ENCODE measurements at places on chromosomes 4 and X.

- H3K4me3 ChIP-seq, result no peak overlapping the region
- peaks cover 36% of the 10 kb centered on the region for H3K4me1 ChIP-seq
Observed at GRCh38 chrX:9611436-9612145, 146.7 kb downstream of the TBL1X start.

GRCh38 chr4:82213485-82214417 is 160.0 kb downstream of the HNRNPD start:
- no peaks in the 10 kb centered on the region for H3K36me3 ChIP-seq
- peaks cover 10% of the 10 kb centered on the region for H3K27me3 ChIP-seq
- H3K4me3 ChIP-seq, result no peak overlapping the region
- DNase-seq, result no peak

DNA sequence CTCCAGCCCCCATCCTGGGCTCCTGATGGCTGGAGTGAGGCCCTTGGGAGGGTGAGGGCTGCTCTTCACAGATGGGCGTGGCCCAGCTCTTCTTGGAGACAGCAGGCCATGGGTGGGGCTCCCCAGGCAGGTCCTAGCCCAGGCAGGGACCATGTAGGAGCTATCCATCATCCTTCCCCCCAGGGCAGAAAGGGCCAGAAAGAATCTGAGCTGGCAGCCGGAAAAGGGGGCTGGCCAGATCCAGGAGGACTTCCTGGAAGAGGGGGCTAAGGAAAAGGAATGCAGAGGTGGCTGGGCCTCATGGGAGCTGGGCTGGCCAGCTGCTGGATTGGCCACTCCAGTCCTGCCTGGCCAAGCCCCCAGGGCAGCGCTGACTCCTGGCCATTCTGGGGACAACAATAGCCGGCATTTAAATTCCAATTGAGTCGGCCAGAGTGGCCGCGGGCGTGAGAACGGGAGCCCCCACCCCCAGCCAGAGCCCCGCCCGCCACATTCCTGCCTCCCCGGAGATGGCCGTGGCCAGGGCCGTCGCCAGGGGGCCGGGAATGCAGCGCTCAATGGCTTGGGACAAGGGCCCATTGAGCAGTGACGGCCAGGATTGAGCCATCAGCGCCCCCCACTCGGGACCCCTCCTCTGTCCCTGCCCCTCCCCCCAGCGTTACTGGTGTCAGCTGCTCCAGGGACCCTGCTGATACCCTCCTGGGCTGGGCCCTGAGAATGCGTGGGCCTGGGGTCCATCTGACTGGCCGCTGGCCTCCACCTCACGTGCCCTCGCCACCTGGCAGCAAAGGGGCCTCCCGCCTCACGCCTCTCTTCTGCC is 15.1 kb upstream of the FGFR3 start:
- H3K4me3 ChIP-seq, result no peak overlapping the region
- peak; percentile 81 for DNase-seq
- no peak overlapping the region for H3K27ac ChIP-seq
- H3K36me3 ChIP-seq, result no peaks in the 10 kb centered on the region
- peaks cover 2% of the 10 kb centered on the region for H3K27me3 ChIP-seq

DNA sequence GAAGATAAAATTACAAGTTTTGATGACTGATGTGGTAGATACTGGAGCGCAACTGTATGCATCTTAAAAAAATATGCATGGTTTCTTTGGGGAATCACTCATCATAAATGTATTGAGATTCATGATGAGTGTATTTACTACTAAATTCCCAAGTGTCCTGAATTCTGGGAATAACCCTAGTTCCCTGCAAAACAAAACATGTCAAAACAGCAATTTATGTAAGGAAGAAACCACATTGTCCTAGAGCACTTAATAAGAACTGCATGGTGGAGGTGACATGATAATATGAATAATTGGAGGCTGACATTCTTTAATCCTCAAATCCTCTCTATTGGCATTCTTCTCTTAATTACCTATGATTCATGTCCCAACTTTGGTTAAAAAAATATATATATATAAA is 1804.7 kb downstream of the STIM2 start:
- no peak overlapping the region for H3K27ac ChIP-seq
- no peaks in the 10 kb centered on the region for H3K36me3 ChIP-seq
- no peak for DNase-seq
- H3K4me1 ChIP-seq, result no peaks in the 10 kb centered on the region

DNA sequence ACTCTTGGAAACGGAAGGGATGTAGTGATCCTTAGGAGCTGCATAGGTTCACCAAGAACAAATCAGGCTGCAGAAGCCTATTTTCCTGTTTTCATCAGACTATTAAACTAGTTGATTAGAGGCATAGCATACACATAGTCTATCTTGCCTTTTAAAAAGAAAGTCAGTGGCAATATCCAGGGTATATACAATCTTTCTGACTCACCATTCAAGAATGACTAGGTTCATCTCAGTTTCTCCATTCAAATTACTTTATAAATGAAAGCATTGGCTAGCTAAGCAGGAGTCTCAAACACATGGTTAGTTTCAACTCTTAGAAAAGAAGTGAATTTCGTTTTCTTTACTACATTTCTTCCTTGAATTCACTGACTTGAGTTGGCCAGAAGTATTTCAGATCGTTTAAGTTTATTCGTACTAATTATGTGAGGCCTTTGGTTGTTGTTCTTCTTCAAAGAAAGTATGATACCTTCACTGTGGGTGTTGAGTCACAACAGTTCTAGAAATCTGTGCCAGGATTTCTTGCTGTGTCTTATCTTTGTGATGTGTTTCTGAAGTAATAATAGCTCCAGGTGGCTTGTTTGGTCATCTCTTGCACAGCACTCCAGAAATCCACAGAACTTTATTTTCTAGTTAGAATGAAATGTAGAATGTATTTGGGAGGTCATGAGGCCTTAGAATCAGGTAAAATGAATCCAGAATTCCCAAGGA is 88.2 kb downstream of the AWAT2 start:
- no peak for DNase-seq
- no peaks in the 10 kb centered on the region for H3K36me3 ChIP-seq
- no peak overlapping the region for H3K4me3 ChIP-seq
- no peaks in the 10 kb centered on the region for H3K4me1 ChIP-seq
- H3K27ac ChIP-seq, result no peak overlapping the region
- peaks cover 6% of the 10 kb centered on the region for H3K27me3 ChIP-seq

GRCh38 chr4:164959896-164960295 is 17.6 kb downstream of the TRIM61 start:
- peaks cover 39% of the 10 kb centered on the region for H3K4me1 ChIP-seq
- H3K4me3 ChIP-seq, result no peak overlapping the region
- no peak for DNase-seq

DNA sequence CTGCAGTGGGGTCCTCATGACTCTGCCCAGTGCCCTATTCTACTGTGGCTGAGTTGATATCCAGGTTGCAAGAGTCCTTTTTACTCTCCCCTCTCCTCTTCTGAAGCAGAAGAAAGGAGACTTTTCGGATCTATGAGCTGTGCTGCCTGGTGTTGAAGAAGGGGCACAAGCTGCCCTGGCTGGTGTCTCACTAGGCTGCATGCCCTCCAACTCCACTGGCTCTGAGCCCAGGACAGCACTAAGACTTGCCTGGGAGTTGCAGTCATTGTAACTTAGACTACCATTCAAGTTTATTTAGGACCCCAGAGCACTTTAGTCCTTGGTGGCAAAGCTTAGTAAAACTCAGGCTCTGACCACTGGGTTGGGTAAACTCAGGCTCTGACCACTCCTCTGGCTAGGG is 89.4 kb downstream of the GABRB1 start:
- DNase-seq, result no peak
- H3K4me1 ChIP-seq, result no peaks in the 10 kb centered on the region
- peaks cover 2% of the 10 kb centered on the region for H3K27me3 ChIP-seq
- H3K27ac ChIP-seq, result no peak overlapping the region
- H3K36me3 ChIP-seq, result no peaks in the 10 kb centered on the region

DNA sequence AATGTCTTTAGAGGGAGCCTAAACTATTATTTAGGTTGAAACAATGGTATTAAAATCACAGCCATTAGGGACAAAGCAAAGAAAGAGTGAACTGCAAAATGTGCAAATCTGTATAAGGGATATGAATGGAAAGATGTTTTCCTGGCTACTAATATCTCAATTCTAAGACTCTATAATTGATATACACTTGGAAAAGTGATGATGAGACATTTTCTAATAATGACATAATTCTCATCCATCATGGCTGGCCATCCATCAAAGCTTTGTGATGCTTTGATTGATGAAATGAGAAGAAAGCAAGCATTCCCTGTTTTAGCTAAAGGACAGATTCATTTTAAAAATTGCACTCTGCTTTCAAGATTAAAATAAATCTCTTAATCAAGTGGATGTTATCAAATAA is 965.5 kb upstream of the IGFBP7 start:
- no peaks in the 10 kb centered on the region for H3K36me3 ChIP-seq
- H3K27ac ChIP-seq, result no peak overlapping the region
- DNase-seq, result no peak
- H3K4me1 ChIP-seq, result peaks cover 7% of the 10 kb centered on the region
- no peak overlapping the region for H3K4me3 ChIP-seq
- H3K27me3 ChIP-seq, result peaks cover 3% of the 10 kb centered on the region

DNA sequence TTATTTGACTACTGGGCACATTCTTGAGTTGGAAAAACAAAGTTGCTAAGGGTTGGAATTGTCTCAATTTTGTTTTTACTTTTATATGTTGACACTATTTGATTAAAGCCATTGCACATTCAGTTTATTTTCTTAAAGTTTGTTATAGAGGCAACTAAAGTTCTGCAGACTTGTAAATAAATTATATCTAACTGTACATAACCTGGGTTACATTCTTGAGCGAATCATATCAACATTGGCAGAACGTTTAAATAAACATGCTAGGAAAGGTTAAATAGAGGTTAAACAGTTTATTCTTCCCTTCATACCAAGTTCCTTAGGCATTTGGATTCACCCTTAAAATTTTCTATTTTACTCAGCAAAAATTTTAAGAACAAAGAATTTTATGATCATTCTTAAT is 74.5 kb downstream of the UCHL1 start:
- DNase-seq, result no peak
- no peak overlapping the region for H3K27ac ChIP-seq
- no peak overlapping the region for H3K4me3 ChIP-seq
- peaks cover 6% of the 10 kb centered on the region for H3K27me3 ChIP-seq

DNA sequence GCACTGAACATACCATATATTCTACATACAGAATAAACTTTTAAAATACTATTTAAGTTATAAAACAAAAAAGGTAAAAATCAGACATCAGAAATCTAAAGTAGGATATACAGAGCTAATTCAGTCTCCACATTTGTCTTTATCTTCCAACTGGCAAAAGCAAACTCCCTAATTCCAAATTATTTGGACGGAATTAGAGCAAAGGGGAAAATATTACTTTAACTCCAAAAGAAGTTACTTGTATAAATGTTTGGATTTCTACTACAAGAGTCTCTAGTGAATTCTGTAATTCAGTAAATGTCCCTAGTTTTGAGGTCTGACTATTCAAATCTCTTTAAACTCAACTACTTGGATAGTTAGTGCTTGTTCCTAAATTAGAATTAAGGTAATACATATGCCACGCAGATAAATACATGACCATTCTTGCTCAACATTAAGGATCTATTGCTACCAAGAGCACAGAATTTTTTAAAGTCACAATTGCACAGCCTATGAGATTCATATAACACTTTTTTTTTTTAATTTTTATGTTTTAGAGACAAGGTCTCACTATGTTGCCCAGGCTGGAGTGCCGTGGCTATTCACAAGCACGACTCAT is 7.3 kb downstream of the ZNF280C start:
- no peak overlapping the region for H3K27ac ChIP-seq
- no peaks in the 10 kb centered on the region for H3K27me3 ChIP-seq
- peaks cover 67% of the 10 kb centered on the region for H3K36me3 ChIP-seq
- H3K4me3 ChIP-seq, result no peak overlapping the region
- no peak for DNase-seq

DNA sequence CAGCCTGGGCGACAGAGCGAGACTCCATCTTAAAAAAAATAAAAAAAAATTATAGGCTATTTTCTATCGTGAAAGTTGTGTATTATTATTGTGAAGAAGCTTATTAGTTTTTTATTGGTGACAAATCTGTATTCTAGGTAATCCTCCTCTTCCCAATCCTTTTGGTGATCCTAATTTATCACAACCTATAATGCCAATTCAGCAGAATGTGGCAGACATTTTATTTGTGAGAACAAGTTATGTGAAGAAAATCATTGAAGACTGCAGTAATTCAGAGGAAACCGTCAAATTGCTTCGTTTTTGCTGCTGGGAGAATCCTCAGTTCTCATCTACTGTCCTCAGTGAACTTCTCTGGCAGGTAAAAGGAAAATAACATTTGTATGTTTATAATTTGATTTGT is 109.4 kb upstream of the DDX3X start:
- peaks cover 75% of the 10 kb centered on the region for H3K36me3 ChIP-seq
- no peak overlapping the region for H3K4me3 ChIP-seq
- H3K27me3 ChIP-seq, result peaks cover 2% of the 10 kb centered on the region
- DNase-seq, result no peak
- no peak overlapping the region for H3K27ac ChIP-seq

GRCh38 chr4:87688316-87688715 is 38.2 kb downstream of the DMP1 start:
- no peak overlapping the region for H3K27ac ChIP-seq
- DNase-seq, result no peak
- no peaks in the 10 kb centered on the region for H3K4me1 ChIP-seq
- H3K4me3 ChIP-seq, result no peak overlapping the region
- peaks cover 9% of the 10 kb centered on the region for H3K36me3 ChIP-seq

- H3K36me3 ChIP-seq, result no peaks in the 10 kb centered on the region
- H3K4me1 ChIP-seq, result peaks cover 42% of the 10 kb centered on the region
- no peak overlapping the region for H3K4me3 ChIP-seq
- H3K27ac ChIP-seq, result peak overlapping the region; percentile 90
Observed at GRCh38 chr4:54945838-54946237, 179.6 kb downstream of the KDR start.

GRCh38 chrX:68732906-68733493 is 85.5 kb downstream of the STARD8 start:
- DNase-seq, result peak; percentile 79
- H3K4me3 ChIP-seq, result no peak overlapping the region
- no peak overlapping the region for H3K27ac ChIP-seq
- no peaks in the 10 kb centered on the region for H3K36me3 ChIP-seq
- no peaks in the 10 kb centered on the region for H3K4me1 ChIP-seq
- H3K27me3 ChIP-seq, result peaks cover 9% of the 10 kb centered on the region

GRCh38 chr4:2691952-2692435 is 64.1 kb downstream of the TNIP2 start:
- no peak for DNase-seq
- peaks cover 42% of the 10 kb centered on the region for H3K4me1 ChIP-seq
- H3K4me3 ChIP-seq, result no peak overlapping the region
- H3K27ac ChIP-seq, result peak overlapping the region; percentile 85

Data from nephron progenitor cell (in vitro differentiated cells).